Epithelial cell of prostate (primary cell): ENCODE measurements at places on chromosomes 13 and 19.

- no peak for DNase-seq
These were observed 17.3 kb upstream of the IL17D start for GRCh38 chr13:20686167-20686566.

DNA sequence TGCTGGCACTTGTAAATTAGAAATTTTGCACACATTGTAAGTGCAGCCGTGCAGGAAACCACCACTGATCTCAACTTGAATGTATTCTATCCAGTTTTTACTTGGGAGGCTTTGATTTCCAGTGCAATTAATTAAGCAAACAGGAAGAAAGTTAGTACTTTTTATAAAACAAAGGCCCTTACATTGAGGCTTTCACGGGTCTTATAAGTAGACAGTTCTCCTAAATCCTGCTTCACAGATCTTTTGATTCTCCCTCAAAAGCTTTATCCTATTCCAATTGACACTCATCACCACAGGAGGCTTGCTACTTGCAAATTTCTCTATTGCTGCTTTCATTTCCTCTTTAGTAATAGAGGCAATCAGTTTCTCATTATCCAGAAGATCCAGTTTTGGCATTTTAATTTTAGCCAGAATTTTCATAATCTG lies 90.1 kb downstream of the ERCC5 start:
- no peak for DNase-seq

- DNase-seq = no peak
These were observed at the start of gene FXYD1 for GRCh38 chr19:35138305-35138892. Gene FXYD1 (plus strand): TSS chr19:35138824. CDS start chr19:35140080, 1,256 bp downstream.

DNA sequence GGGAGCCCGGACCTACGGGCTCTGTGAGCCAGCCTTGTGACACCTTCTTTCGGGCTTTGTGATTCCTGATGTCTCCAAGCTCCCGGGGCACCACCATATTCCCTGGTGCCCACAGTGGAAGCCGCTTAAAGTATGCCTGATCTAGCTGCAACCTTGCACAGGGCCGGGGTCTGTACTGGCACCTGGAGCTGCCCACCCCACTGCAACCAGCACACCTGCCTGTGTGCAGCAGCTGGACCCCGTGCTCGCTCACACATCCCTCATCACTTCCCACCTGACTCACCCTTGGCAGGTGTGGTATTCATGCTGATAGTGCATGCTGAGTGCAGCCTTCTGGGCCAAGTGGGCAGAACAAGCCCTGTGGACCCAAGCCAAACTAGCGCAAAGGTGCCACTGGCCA lies 1981.1 kb upstream of the PCDH20 start:
- no peak for DNase-seq

DNA sequence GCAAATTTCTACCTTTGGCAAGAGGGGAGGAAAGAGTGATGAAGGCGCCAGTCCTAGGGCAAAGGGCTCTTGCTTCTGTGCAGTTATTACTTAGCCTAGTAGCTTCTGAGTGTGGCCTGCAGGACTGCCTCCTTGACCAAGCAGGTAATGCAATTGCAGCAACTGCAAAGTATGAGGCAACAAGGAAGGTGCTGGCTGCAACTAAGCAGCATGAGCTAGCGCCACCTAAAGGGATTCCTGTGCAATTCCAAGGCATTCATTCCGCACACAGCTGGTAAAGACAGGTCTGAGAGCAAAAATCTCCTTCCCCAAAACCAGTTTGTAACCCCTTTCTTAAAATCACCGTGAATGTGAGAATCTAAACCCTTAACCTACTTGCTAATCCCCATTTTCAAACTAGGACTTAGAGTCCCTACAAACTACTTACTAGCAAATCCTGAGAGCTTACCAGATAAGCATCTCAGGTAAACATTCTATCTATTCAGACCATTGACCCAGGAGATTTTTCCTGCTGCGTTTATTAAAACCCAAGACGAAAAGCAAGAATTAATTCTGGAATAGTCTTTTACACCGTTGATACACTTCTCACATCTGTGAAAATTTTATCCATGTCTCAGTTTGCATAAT lies 62.9 kb downstream of the DCT start:
- no peak for DNase-seq

- no peak for DNase-seq
These were observed 9.3 kb downstream of the SLC7A10 start for GRCh38 chr19:33216198-33216830.

- no peak for DNase-seq
These were observed at the start of gene SPACA4 for GRCh38 chr19:48606463-48607358. Gene SPACA4 (plus strand): TSS chr19:48606742. CDS start chr19:48606979, 237 bp downstream.

DNA sequence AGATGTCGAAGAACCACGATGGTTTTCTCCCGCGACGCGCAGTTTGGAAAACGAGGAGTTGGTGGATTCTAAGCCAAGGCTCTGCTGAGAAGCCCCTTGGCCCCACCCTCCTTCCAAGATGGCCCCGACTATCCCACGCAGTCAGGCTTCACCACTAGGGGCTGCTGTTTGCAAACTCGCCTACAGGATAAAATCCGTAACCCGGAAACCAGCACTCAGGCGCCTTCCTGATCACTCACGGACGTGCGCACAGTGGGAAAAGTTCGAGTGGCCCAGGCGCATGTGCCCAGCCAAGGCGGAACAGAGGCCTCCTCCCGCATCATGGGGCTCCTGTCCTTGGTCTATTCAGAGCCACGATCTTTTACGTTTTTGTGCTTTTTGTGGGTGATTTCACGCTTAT lies 19.2 kb upstream of the UQCR11 start:
- no peak for DNase-seq

- no peak for DNase-seq
These were observed 141.5 kb downstream of the TDRD3 start for GRCh38 chr13:60538566-60538965.

GRCh38 chr19:3198901-3199700 lies 13.4 kb downstream of the NCLN start:
- no peak for DNase-seq

- no peak for DNase-seq
These were observed 13.3 kb downstream of the MKNK2 start for GRCh38 chr19:2037651-2038255.

GRCh38 chr13:111253365-111253872 lies 67.0 kb upstream of the TEX29 start:
- no peak for DNase-seq

DNA sequence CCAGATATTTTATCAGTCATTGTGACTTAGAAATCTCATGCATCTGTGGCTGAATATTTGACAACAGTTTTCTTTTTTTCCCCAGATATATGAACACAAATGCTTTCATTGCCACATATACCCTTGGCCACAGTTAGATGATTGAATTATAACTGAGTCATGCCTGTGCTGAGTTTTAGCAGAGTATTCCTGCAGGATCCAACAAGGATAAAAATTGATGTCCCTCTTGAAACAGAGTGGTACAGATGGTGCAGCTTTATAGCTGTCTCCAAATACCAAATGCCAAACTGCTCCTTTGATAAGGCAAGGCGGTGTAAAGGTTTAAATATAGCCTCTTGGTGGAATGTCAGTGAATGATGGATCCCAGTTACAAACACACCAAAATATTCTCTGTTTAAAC lies 428.5 kb downstream of the GPC6 start:
- DNase-seq = no peak

DNA sequence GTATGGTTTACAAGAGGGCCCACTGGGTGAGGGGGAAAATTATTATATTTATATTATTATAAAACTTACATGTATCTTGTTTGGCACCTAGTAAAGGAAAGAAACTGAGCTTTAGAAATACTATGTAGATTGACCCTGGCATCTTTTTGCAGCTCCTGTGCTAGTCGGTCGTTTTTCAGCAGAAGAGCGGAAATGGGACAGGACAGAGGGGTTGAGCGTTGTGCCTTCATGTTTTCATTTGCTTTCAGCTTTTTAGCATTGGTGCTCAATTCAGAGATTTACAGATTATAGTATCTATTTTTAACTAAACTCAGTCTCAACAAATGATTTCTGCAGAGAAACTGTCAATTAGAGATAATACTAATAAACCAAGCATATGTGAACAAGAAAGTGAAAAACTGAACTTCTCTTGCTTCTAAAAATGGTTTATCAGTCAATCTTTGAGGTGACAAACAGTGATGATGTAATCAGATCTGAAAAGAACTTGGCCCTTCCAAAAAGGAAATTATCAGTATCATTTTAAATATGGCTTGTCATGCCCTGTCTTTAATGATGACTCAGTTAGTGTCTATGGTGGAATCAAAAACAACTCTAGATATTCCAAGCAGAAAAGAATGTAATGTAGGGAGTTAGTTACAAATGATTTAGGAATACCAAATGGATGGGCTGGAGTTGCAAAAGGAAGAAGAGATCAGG lies 56.9 kb upstream of the KCTD4 start:
- no peak for DNase-seq

- DNase-seq = no peak
These were observed 1.2 kb upstream of the FOXO1 start for GRCh38 chr13:40667622-40667978.

DNA sequence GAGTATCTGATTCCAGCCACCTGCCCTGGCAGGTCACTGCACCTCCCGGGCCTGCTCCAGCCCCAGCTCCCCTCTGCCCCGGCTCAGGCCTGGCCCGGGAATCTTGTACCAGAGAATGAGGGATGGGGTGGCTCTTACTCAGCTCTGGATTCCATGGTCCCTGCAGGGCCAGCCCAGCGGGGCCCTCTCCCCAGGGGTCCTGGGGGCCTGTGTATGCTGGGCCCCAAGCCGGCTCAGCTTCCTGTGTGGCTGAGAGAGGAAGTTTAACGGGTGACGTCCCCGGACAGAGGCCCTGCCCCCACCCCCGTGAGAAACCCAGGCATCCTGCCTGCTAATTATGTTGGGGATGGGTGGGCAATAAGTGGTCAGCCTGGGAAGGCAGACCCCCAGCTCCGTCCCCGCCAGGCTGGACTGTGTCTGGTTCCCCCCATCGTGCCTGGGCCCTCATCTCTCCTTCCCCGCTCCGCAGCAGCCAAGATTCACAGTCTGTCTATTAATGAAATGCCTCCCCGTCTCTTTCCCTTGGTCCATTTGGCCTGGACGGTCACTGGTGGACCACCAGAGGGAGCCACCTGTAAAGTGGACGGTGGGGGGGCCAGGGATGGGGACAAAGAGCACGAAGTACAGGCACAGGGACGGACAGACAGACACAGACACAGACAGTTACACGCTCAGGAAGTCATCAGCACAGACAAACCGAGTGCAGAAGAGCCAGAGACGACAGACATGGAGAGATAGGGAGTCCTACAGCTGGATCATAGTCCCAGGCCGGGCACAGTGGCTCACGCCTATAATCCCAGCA lies at the start of gene DENND1C:
TSS of gene DENND1C (minus strand) at position 247 of the 802 bp plus-strand sequence. CDS start at position 155, 92 bp downstream.
- DNase-seq = no peak

GRCh38 chr19:13447978-13448377 lies 58.3 kb downstream of the CACNA1A start:
- DNase-seq = no peak

- DNase-seq = no peak
These were observed 30.7 kb downstream of the PBX4 start for GRCh38 chr19:19587771-19588170.

DNA sequence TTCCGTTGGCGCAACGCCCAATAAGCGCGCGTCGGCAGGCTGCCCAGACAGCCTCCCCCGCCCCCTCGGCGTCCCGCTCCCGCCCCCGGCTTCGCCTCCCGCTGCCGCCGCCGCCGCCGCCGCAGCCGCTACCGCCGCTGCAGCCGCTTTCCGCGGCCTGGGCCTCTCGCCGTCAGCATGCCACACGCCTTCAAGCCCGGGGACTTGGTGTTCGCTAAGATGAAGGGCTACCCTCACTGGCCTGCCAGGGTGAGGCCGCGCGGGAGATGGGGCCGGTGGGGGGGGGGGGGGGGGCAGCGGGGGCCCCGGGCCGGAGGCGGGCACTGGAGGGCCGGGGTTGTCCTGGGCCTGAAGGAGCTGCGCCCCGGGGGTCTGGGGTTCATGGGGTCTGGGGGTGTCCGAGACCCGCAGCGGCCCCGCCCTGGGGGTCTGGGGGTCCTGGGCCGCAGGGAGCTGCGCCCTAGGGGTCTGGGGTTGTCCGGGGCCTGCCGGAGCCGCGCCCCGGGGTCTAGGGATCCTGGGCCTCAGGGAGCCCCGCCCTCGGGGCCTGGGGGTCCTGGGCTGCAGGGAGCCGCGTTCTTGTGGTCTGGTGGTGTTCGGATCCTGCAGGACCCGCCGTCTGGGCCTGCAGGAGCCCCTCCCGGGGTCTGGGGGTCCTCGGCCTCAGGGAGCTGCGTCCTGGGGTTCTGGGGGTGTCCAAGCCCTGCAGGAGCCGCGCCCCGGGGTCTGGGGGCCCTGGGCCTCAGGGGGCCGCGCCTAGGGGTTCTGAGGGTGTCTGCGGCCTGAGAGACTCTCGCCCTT lies at the start of gene HDGFL2:
TSS of gene HDGFL2 (plus strand) at position 124 of the 801 bp plus-strand sequence. CDS start at position 178, 54 bp downstream.
- no peak for DNase-seq

- DNase-seq = peak; percentile 84
These were observed 17.7 kb upstream of the FBXO17 start for GRCh38 chr19:38993271-38993670.

GRCh38 chr13:31046711-31047279 lies 114.3 kb downstream of the TEX26 start:
- DNase-seq = no peak

GRCh38 chr13:37410316-37410715 lies 188.3 kb downstream of the POSTN start:
- no peak for DNase-seq

DNA sequence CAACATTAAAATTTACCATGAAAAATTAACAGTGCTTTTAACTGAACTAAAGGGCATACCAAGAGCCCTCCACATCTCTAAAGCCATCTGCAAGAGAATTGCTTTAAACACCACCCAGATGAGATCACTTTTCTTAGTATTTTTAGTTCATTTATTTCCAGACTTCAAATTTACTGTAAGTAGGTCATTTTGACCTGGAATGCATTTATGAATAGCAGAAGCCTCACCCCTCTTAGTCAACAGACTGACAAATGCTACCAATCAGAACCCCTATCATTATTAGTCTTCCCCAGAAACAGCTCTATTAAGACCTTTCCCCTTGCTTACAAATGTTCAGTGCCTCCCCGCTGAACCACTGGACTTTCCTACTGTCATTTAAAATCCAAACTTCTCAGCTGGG lies 27.3 kb downstream of the RUBCNL start:
- no peak for DNase-seq

DNA sequence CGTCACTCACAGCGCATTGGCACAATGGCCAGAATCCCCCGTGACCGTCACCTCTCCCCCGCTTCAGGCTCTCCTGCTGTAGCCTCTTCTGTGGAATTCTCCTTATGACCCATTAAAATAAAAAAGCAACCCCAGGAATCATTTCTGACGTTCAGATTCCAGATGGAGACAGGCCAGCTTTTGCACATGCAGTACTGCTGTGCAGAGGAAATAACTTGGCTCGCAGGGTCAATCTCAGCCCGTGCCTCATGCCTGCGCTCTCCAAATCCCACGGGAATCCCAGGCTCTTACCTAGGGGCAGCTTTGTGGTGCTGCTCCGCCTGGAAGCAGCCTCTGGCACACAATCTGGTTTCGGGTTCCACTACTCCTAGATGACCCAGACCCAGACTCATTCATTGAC lies 32.7 kb upstream of the SOX1 start:
- DNase-seq = no peak

- DNase-seq = no peak
These were observed 78.7 kb downstream of the ZNF536 start for GRCh38 chr19:30450835-30451321.

DNA sequence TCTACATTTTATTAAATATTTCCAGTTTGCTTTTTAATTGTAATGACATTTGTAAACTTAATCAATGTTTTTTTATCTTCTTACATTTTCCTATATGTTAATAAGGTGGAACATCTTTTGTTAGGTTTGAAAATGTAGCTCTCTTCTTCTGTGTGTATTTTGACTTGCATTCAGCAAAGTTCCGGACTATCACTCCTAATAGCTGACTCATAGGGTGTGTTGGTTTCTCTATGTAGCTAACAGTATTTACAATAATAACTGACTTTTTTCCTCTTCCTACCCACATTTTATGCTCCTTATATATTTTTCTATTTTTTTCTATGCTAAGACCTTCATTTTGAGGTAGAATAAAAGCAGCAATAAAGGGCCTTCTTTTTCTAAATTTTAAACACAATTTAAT lies 28.1 kb downstream of the MYO16 start:
- no peak for DNase-seq
